ENCODE measurements at places on chromosomes 7 and 10.

DNA sequence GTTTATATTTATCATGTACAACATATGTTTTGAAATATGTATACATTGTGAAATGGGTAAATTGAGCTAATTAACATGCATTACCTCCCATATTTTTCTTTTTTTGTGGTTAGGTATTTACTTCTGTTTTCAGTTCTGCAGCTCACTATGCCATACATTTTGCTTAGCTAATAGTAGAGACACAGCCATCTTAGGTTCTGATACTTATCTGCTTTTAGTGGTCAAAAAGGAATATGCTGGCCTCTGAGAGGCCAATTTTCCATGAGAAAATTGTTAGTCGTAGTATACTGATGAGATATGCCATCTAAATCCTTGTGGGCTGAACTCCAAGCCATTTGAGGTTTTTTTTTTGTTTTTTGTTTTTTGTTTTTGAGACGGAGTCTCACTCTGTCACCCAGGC lies 31.0 kb downstream of the SGPL1 start:
- DNase-seq = no peak

- no peak for DNase-seq
Measured at GRCh38 chr7:70763961-70764691, 367.8 kb upstream of the GALNT17 start.

GRCh38 chr10:126042354-126042753 lies 146.0 kb downstream of the FANK1 start:
- DNase-seq = no peak

DNA sequence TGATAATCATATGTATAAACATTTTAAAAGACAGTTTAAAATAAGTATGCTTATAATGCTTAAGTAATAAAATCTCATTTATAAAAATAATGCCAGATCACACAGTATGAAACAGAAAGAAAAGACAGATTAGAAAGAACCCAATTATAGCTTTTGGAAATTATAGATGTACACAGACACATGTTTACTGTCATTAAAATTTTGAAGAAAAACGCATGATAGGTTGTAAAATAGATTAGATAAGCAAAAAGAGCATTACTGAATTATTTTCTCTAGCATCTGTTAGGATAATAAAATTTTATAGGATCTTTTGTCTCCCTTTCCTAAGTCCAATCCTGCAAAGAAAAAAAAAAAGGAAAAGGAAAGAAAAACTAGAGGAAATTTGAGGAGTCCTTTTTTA lies 1107.3 kb upstream of the LRRN3 start:
- no peak for DNase-seq

GRCh38 chr7:106858618-106859532 lies 6.2 kb upstream of the PIK3CG start:
- no peak for DNase-seq

DNA sequence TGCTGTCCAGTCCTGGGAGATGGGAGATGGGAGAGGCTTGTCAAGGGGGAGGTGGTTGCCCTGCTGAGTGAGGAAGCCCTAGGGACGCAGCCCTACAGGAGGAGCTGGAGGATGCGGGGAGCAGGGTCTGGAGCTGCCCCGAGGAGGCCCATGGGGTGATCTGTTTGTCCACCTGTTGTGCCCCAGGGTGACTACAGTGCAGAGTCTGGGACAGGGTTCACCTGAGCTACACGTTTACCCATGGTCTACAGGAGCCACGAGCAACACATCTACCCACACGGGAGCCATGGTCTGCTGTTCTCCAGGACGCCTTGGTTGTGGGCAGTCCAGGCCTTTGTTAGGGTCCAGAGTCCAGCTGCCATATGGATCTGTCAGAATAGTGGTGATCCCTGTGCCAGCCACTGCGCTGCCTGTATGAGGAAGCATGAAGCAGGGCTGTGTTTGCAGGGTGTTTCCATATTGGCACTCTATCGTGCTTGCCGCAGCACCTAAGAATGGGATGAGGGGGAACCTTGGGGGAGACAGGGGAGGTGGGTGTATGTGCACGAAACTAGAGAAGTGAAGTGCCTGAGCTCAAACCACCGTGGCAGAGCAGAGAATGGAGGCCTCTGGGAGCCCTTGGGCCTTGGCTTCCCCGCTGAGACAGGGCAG lies 23.7 kb downstream of the ZNF775 start:
- DNase-seq = no peak

GRCh38 chr10:100872034-100872791 lies 40.5 kb upstream of the SLF2 start:
- no peak for DNase-seq

GRCh38 chr10:82591421-82591820 lies 716.4 kb downstream of the NRG3 start:
- no peak for DNase-seq

DNA sequence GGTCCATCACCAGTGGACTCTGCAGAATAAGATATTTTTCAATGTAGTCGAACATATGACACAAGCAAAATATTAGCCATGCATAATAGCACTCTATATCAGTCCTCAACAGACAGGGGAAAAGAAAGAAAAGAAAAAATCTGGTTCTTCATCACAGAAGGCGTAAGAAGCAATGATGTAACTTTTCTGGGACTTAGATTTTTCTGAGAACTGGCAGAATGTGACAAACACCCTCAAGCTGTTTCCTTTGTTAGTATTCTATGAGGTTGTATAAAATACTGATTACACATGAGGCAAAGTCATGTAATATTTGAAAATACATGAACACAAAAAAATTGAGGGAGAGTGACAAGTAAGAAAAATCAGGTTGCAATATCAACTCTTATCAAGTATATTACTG lies 84.9 kb downstream of the CNOT4 start:
- DNase-seq = no peak

- DNase-seq = no peak
Measured at GRCh38 chr10:119305860-119306513, 98.6 kb downstream of the GRK5 start.

DNA sequence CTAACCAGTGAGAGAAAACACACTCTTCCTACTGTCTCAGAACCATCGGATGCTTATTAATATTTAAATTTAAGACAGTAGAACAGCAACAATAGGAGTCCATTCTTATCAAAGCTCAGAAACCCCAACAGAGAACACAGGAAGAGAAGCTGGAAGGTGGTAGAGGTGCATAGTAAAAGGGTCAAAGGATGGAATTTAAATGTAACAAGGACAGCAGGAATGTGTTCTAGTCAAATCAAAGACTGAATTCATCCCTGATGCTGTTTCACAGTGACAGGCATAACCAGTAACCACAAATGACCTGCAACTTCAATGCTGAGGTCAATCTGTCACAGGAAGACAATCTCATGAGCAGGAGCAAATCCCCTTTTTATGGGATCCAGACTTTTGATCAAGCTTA lies 1259.7 kb downstream of the XPNPEP1 start:
- no peak for DNase-seq

- DNase-seq = no peak
Measured at GRCh38 chr10:117757086-117757720, 214.7 kb downstream of the EMX2 start.

DNA sequence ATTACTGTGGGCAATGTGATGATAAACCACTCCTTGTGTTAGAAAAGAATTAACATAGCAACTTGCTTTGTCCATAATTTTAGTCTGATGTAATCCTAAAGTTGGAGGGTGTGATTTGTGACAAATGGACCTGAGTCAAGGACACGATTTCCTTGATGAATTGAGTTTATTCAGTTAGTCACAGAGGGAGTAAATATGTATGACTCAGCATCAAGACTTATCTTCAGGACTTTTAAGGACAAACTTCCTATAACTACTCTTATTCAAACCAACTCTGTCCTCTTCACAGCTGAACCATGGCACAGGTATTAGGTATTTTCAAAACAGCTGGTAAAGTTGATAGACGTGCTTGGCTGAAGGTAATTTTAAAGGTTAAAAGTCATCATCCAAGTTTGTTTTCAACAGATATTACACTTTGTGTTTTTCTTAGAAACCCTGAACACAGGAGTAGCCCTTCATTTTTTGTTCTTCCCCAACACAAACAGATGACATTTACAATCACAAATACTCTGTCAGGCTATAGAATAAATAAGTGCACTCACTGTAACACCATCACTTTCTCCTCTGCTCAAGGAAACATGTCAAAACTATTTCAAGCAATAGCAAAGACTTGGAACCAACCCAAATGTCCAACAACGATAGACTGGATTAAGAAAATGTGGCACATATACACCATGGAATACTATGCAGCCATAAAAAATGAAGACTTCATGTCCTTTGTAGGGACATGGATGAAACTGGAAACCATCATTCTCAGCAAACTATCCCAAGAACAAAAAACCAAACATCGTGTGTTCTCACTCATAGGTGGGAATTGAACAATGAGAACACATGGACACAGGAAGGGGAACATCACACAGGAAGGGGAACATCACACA lies 54.5 kb downstream of the COA1 start:
- no peak for DNase-seq

- DNase-seq = no peak
Measured at GRCh38 chr10:615583-616152, 73.8 kb downstream of the DIP2C start.

DNA sequence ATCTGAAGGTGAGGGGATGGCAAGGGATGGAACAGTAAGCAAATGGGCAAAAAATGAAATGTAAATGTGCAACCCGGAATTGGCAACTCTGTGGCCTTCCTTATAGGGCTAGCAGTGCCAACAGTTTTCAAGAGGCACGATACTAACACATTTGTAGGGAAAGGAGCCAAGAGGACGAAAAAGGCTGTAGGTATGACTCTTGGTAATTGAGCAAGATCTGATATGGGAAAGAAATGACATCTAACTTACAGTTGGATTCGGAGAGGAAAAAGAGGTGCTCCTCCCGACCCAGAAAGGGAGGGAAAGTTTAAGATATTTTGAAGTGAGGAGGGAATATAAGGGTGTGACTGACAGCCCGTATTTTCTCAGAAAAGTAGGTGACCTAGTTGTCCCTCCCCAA lies 2.1 kb upstream of the CREM start:
- no peak for DNase-seq

DNA sequence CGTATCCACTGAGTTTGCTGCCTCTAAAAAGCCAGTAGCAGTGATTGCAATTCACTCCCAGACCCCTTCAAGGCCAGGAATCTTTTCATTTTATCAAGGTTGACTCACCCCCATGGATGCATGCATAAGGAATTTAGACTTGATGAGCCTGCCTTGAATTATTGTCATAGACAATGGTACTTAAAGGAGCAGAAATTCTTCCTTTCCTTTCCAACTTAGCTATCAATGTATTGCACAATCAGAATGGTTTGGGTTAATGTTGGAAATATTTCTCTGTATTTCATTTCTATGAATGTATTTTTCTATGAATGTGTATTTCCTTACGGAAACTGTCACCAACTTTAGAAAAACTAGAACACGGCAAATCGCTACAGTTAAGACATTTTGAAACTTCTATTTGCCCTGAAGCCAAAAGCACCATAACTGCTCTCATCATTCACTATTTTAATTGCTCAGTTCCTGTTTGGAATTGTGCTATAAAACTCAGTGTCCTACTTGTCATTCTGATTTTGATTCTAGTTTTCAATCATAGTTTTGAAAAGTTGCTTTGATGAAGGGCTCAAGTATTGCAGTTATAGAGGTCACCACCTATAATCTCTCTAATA lies 355.7 kb upstream of the AKR1E2 start:
- no peak for DNase-seq

DNA sequence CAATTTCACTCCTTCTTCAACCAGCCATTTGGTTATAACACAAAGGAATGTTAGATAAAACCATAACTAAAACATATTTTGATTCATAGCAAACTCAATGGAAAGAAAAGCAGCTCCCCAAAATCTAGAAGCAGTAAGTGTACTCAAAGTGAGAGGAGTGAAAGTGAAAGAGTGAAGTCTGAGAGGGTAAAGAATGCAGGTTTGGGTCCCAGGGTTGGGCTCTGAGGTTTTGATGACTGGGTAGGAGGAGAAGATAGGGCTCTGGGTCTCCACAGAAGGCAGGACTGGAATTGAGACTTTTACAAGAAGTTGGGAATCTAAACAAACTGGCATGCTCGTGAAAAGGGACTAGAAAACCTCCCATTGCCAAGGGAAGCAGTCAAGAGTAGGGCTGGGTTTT lies 85.4 kb upstream of the RSU1 start:
- DNase-seq = no peak

DNA sequence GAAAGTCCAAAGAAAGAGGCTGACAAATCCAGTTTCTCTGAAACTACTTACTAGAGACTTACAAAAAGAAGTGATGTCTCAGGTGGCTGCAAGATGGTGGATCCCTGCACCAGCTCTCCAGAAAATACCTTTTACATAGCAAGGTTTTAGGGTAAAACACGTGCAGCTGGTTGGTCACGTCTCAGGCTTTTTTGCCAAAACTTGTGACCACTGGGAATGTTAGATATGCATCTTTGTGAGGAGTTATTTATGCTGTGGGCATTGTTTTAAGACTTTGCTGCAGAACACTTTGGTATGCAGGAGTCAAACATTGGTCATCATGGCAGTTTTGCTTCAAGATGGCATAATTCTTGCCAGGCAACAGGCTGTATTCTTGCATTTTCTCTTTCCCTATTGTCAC lies 1352.8 kb downstream of the REEP3 start:
- no peak for DNase-seq

DNA sequence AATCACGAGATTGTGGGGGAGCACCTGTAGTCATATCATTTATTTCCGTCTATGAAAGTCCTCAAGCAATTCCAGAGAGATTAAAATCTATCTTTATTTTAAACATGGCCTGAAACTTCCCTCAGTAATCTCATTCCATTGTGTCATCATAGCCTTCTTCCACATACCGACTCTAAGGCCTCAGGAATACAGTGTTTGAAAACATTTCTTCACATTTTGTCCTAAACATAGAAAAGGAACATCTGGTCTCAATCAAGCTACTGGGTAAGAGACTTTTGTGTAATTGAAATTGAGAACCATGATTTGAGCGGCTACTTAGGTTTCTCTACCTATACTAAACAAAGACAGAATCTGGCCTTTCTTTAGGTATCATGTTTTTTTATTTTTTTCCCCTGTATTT lies 78.0 kb upstream of the ELMO1 start:
- DNase-seq = no peak

GRCh38 chr7:134995239-134996096 lies 9.2 kb downstream of the AGBL3 start:
- no peak for DNase-seq

- DNase-seq = no peak
Measured at GRCh38 chr7:102830197-102830596, 81.4 kb downstream of the FAM185A start.

GRCh38 chr10:132489704-132490534 lies 47.7 kb upstream of the INPP5A start:
- no peak for DNase-seq

DNA sequence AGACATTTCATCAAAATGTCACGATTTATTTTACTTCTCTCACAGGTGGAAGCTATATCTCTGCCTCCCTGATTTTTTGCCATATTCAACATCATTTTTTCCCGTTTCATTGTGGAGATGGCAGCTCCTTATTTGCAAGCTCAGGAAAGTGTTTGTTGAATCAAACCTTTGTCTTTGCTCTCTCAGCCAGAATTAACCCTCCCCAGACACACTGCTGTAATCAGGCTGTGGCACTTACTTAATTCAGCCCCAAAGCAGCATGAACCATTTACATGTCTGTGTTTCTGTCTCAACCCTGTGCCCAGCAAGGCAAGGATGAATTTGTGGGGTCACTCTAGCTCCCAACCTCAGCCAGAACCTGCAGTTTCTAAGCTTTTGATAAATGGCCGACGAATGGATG lies 397.2 kb downstream of the TCERG1L start:
- DNase-seq = no peak

- no peak for DNase-seq
Measured at GRCh38 chr7:7795630-7796121, 77.3 kb upstream of the RPA3 start.

GRCh38 chr10:14397066-14397465 lies 66.3 kb upstream of the FRMD4A start:
- DNase-seq = no peak
